ENCODE measurements at places on chromosomes 3 and 15. TPM values are rescaled to one million over a fixed set of nuclear protein-coding genes. Genes with fewer than 3 reads are reported as not detected.

Gene GOLGA8M
- 2.1 TPM for polyA plus RNA-seq

- no peak for DNase-seq
Observed at GRCh38 chr3:9316881-9317361, 45.9 kb upstream of the THUMPD3 start.

GRCh38 chr3:133733226-133733625 is 13.0 kb upstream of the TF start:
- DNase-seq = no peak

- DNase-seq = no peak
Observed at GRCh38 chr15:41583795-41584194, 24.8 kb downstream of the TYRO3 start.

DNA sequence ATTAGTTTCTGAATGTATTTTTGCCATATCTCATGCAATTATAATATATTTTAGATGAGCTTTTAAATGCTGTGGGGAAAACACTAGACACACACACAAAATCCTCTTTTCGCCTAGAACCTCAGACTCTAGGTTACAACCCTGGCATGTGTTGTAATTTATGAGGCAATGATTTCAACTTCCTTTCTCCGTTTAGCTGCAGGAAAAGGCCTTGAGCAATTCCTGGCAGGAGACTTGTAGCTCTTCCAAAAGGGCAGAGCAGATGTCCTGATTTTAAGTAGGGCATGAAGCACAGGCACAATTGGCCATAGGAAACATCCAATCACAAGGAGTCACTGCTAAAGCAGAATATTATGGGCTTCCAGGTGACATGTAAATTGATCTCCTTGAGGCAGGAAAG is 82.0 kb downstream of the GPR156 start:
- DNase-seq = no peak

GRCh38 chr15:36373550-36373949 is 205.9 kb upstream of the CDIN1 start:
- DNase-seq = no peak

- no peak for DNase-seq
Observed at GRCh38 chr3:78314327-78314726, 1274.4 kb downstream of the ROBO2 start.

- DNase-seq = no peak
Observed at GRCh38 chr3:73435055-73435454, 189.7 kb downstream of the PDZRN3 start.

DNA sequence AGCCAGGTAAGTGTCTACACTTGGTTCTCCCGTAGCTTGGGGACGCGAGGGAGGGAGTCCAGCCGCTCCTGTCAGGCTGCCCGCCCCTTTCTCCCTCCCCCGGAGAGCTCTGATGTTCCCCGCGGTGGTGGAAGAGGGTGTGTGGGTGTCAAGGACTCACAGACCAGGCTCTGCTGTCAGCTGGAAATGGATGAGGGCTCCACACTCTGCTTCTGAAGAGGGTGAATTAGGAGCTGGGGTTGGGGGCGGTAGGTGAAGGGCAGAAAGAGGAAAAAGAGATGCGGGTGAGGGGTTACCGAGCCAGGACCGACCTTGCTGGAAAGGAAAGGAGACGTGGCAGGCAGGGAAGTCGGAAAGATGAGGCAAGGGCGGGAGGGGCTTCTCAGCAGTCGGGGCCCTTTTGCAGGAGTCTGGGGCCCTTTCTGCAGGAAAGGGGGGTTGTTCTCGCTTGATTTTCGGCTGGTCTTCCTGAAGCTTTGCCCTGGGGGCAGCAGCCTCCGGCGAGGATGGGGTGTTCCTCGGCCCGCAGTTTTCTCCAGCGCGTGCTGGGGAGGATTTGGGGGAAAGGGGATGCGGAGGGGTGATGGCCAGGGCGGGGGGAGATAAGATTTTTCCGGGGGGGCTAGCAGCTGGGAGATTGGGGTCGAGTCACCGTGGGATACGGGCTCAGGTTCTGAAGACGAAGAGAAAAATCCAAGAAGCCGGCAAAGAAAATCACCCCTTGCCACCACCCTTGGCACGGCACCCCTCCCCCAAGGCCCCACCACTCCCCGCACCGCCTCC is 602 bp upstream of the BAHD1 start:
- no peak for DNase-seq

GRCh38 chr3:141963301-141963700 is 86.9 kb downstream of the ATP1B3 start:
- no peak for DNase-seq

DNA sequence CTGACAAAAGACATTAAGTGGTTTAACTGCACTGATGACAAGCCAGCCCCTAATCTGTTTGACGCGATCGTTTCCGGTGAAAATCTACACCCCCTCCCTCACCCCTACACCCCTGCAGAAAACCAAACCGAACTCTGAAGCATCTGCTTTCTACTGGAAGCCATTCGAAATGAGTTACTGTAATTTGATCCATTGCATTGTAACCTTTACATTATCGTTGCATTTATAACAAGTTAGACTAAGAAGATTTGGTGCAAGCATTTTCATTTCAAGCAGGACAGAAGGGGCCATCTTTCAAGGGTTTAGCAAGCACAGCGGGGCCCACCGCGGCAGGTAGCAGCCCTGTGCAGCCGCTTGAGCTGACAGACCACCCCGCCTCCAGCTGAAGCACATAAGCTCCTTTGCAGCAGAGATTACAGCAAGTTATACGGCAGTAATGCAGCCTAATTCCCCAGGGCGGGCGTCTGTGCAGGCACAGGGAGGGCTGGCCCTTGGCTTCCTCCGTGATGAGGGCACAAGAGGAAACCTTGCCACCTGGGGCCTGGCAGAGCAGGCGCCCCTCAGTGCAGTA is 79.3 kb downstream of the CHSY1 start:
- no peak for DNase-seq

- DNase-seq = no peak
Observed at GRCh38 chr3:38583688-38584087, 65.8 kb downstream of the SCN5A start.

- DNase-seq = no peak
Observed at GRCh38 chr3:46545818-46546630, 20.1 kb downstream of the LRRC2 start.
